ENCODE measurements at places on chromosomes 7 and 10.

DNA sequence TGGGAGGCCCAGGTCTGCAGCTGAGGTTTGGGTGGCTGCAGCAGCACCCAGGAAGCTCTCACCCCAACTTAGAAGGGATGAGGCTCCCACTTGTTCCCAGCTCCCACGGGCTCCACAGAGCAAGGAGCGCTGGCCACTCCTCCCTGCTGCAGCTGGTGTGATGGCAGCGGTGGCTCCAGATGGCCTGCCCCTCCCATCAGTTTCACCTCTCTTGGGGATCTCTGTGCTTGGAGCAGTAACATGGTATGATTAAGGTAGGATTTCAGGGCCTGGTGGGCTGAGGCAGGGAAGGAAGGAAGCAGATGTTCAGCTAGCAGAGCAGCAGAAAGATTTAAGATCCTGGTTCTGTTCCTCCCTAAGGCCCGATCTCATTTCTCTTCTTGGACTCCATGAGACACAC lies 66.8 kb upstream of the KIF5B start:
- DNase-seq: no peak
- H3K36me3 ChIP-seq: no peaks in the 10 kb centered on the region
- H3K4me1 ChIP-seq: no peaks in the 10 kb centered on the region

- no peak for DNase-seq
- no peak overlapping the region for H3K27ac ChIP-seq
- no peaks in the 10 kb centered on the region for H3K36me3 ChIP-seq
- H3K4me3 ChIP-seq: no peak overlapping the region
Observed at GRCh38 chr10:111151595-111152307, 74.9 kb downstream of the ADRA2A start.

- no peak overlapping the region for H3K4me3 ChIP-seq
- peaks cover 10% of the 10 kb centered on the region for H3K4me1 ChIP-seq
- H3K36me3 ChIP-seq: no peaks in the 10 kb centered on the region
Observed at GRCh38 chr7:140326116-140326928, 72.0 kb downstream of the SLC37A3 start.

DNA sequence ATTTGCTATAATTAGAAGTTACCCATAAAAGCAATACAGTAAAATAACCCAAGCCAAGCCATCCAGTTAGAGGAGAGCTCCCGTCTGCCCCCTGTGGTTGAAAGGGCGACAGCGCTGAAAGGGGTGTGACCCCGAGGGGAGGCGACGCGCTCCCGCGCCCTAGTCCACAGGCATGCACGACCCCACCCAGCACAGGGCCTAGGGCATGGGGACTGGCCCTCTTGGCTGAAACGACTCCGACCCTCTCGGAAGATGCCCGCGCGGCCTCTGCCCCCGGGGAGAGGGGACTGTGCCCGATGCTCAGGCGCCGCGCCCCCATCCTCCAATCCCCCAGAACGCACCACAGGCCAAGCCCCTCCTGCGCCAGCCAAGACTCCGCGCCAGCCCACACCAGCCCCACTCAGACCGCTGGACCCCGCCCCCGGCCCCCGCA lies 64.0 kb downstream of the CSGALNACT2 start:
- H3K27ac ChIP-seq: no peak overlapping the region
- DNase-seq: peak; percentile 70
- no peaks in the 10 kb centered on the region for H3K27me3 ChIP-seq
- H3K36me3 ChIP-seq: peaks cover 3% of the 10 kb centered on the region

DNA sequence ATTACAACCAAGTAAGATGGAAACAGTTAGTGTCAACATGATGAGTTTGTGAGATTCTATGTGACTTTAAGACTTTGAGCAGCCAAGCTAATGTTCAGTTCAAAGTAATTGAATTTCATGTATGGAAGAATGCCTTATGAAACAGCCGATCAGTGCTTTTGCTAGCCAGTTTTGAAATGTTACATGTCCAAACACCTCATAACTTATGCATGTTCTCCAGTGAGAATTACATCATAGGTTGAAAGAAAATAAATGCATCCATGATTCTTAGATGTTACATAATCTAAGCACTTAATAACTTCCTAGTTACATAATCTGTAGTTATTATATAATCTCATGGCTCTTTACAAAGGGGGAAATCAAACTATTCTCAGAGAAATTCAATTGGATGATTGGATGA lies 211.3 kb downstream of the BICC1 start:
- no peak for DNase-seq
- no peaks in the 10 kb centered on the region for H3K4me1 ChIP-seq
- no peaks in the 10 kb centered on the region for H3K36me3 ChIP-seq
- H3K27me3 ChIP-seq: no peaks in the 10 kb centered on the region
- no peak overlapping the region for H3K27ac ChIP-seq

DNA sequence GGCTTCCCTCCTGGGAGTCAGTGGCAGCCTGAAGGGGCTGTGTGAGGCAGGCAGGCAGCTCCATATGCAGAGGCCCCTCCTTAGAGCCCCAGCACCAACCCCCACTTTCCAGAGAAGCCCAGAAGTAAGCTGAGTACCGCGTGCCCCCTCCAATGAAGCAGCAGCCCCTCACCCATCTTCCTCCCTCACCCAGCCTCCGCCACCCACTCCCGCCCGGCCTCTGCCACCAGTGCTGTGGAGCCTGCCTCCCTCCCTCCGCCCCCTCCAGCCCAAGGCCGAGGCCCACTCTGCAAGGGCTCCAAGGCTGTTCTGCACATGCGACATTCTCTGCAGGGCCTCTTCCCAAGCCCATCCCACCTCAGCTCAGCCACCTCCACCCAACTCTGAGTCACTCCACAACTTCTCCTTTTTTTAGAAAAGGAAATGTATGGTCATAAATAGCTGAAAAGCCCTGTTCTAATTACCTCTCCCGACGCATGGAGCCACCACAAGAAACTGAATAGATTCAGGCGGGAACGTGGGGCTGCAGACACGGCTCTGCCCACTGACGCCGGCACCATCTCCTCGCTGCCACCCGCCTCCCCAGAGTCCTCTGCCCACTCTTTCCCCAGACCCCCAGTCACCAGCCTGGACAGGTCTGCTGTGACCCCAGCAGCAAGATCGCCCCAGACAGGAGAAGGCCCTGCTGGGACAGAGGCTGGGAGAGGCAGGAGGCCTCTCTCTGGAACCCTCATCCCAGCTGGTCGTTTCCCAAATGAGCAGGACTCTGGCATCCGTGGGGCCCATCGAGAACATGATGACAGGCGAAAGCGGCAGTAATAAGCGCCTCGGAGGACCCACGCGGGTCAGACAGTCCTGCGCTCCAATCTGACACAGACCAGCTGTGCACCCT lies 213.9 kb downstream of the MAD1L1 start:
- H3K27ac ChIP-seq: no peak overlapping the region
- no peak for DNase-seq
- no peaks in the 10 kb centered on the region for H3K27me3 ChIP-seq
- peaks cover 15% of the 10 kb centered on the region for H3K4me1 ChIP-seq

GRCh38 chr7:15845461-15845860 lies 159.0 kb upstream of the MEOX2 start:
- H3K4me3 ChIP-seq: no peak overlapping the region
- H3K36me3 ChIP-seq: no peaks in the 10 kb centered on the region
- no peaks in the 10 kb centered on the region for H3K4me1 ChIP-seq
- no peaks in the 10 kb centered on the region for H3K27me3 ChIP-seq
- no peak overlapping the region for H3K27ac ChIP-seq

- no peak overlapping the region for H3K4me3 ChIP-seq
- no peaks in the 10 kb centered on the region for H3K27me3 ChIP-seq
- no peaks in the 10 kb centered on the region for H3K4me1 ChIP-seq
- H3K27ac ChIP-seq: no peak overlapping the region
- no peak for DNase-seq
Observed at GRCh38 chr7:3861941-3862340, 560.9 kb downstream of the SDK1 start.

DNA sequence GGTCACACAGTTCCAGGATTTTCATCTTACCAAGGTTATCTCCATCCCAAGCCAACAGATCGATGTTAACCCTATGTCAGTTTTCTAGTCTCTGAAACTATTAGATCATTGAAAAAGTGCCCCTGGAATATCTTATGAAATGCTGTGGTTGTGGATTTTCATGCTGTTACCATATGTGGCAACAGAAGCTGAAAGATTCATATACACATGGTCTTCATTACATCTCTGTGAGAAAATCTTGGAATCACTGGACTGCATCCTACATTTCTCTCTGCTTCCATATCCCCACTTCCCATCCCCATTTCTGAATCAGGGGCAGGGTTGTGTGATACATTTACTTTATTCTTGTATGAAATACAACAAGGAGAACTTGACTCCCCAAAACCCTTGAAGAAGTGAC lies 146.1 kb downstream of the SLC16A9 start:
- no peaks in the 10 kb centered on the region for H3K36me3 ChIP-seq
- H3K27me3 ChIP-seq: no peaks in the 10 kb centered on the region
- no peaks in the 10 kb centered on the region for H3K4me1 ChIP-seq
- no peak for DNase-seq

GRCh38 chr10:20114179-20114578 lies 297.9 kb downstream of the PLXDC2 start:
- no peak overlapping the region for H3K27ac ChIP-seq
- no peak overlapping the region for H3K4me3 ChIP-seq
- no peaks in the 10 kb centered on the region for H3K36me3 ChIP-seq
- H3K4me1 ChIP-seq: no peaks in the 10 kb centered on the region

DNA sequence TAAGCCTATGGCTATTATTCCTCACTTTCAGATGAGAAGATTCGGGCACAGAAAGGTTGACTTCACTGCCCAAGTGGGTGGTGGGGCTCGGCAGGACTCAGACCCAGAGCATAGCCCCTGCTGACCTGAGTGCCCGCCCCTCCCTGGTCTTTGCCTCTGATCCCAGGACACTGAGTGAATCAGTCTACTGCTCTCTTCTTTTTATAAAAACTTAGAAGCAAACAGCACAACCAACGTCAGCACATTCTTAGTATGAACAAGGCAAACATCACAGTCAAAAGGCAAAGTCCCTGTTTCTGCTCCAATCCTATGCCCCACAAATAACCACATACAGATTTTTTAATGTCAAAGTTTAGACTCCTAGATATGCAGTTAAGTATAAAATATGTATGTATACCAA lies 237.8 kb downstream of the ZMYND11 start:
- DNase-seq: no peak
- H3K36me3 ChIP-seq: peaks cover 3% of the 10 kb centered on the region
- H3K27ac ChIP-seq: no peak overlapping the region
- H3K27me3 ChIP-seq: no peaks in the 10 kb centered on the region
- H3K4me3 ChIP-seq: no peak overlapping the region
- peaks cover 5% of the 10 kb centered on the region for H3K4me1 ChIP-seq

DNA sequence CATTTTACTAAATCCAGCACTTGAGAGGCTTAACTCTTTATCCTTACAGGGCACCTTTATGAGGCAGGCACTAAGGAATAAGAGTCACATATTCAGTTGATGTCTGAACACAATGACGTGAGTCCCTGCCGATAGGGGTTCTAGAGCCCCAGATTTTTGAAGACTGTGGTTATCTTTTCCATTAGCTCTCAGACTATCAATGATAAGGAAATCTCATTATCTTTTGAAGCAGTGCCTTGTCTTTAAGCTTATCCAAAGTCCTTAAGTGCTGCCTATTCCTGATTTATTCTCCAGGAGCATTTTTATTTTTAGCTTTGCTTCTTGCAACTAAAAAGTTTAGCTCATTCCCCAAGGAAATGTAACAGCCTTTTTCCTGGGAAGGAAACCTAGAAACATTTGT lies 444.1 kb upstream of the LRRN3 start:
- no peak overlapping the region for H3K27ac ChIP-seq
- no peaks in the 10 kb centered on the region for H3K4me1 ChIP-seq
- DNase-seq: no peak
- no peaks in the 10 kb centered on the region for H3K36me3 ChIP-seq

DNA sequence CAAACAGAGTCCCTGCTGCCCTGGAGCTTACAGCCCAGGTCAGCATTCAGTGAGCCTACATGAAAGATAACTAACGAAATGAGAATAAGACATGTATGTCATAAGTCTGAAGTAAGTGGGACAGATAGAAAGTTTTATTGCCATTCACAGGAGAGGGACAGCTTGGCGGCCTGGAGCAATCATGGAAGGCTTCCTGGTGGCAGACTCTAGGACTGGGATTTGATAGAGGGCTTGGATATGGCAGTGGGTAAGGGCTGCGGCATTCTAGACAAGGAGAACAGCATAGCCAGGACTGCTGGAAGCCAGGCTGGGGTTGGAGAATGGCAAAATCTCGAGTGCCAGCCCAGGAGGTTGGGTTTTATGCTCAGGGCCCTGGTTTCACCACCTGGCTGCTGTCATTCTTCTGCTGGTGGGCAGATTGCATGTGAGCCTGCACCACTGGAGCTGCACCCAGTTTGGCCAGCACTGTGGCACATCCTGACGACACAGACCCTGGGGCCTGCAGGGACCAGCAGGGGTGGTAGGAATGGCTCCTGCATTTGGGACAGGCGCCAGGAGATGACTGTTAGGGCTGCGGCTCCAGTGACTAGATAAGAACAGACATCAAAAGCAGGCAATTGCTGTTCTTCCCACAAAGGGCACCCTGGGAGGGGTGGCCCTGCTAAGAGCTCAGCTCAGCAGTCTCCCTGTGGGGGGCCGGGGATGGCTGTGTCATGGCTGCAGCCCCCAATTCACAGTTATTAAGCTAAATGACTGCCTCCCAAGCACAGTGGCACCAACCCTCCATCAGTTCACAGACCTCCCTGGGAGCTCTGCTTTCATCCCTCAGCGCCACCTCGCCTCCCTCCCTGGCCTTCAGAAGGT lies 161.1 kb downstream of the RPS24 start:
- H3K27me3 ChIP-seq: no peaks in the 10 kb centered on the region
- H3K4me1 ChIP-seq: no peaks in the 10 kb centered on the region
- H3K36me3 ChIP-seq: no peaks in the 10 kb centered on the region

GRCh38 chr7:8906396-8907075 lies 473.1 kb downstream of the NXPH1 start:
- H3K36me3 ChIP-seq: no peaks in the 10 kb centered on the region
- DNase-seq: no peak
- no peak overlapping the region for H3K4me3 ChIP-seq
- H3K27ac ChIP-seq: no peak overlapping the region
- no peaks in the 10 kb centered on the region for H3K27me3 ChIP-seq

DNA sequence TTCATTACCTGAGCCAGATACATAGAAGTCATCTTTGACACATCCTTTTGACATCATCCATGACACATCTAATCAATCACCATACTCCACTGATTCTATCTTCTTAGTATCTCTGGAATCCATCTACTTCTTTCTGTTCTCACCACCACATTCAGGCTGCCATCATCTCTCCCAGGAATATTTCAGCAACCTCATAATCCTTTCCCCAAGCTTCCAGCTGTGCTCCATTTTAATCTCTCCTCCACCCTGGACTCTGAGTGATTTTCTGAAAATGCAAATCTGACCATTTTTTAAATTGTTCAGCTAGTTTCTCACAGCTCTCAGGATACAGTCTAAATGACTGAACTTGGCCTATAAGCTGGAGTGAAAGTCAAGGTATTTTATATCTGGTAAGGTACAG lies 2.5 kb upstream of the BTRC start:
- H3K36me3 ChIP-seq: no peaks in the 10 kb centered on the region
- H3K4me3 ChIP-seq: no peak overlapping the region
- no peaks in the 10 kb centered on the region for H3K27me3 ChIP-seq
